ENCODE measurements at places on chromosomes 3 and 15.

DNA sequence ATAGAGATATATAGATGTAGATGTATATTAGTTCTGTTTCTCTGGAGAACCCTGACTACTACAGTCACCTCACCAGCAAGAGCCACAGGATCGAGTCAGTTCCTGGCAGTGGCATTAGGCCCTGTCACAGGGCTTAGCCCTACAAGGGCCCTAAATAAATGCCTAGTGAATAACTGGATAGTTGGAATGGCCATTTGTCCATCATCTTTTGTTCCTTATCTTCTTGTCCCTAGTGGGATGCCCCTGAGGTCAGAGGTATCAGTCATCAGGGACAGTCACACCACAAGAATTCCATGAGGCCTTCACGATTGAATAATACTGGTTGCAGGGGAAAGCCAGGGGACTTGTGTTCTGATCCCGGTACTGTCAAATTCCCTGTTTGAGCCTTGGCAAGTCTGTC, 204.9 kb upstream of the PPP2R3A start:
- no peak for DNase-seq

DNA sequence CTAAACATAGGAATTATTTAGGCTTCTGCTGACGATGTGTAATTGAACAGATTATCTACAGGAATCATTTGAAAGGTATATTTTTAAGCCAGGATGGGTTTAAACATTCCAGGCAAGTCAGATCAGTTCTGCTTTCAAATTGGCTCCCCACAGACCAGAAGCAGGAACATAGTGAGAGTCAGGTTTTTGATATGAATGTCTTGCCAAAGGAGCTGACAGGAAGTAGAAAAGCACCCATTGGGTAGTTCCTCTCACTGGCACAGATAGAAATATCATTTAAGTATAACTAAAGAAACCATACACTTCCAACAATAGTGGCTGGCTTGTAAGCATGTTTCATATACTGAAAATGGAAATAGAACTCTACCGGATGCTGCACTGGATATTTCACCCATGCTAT, 95.2 kb downstream of the CLDN1 start:
- no peak for DNase-seq

DNA sequence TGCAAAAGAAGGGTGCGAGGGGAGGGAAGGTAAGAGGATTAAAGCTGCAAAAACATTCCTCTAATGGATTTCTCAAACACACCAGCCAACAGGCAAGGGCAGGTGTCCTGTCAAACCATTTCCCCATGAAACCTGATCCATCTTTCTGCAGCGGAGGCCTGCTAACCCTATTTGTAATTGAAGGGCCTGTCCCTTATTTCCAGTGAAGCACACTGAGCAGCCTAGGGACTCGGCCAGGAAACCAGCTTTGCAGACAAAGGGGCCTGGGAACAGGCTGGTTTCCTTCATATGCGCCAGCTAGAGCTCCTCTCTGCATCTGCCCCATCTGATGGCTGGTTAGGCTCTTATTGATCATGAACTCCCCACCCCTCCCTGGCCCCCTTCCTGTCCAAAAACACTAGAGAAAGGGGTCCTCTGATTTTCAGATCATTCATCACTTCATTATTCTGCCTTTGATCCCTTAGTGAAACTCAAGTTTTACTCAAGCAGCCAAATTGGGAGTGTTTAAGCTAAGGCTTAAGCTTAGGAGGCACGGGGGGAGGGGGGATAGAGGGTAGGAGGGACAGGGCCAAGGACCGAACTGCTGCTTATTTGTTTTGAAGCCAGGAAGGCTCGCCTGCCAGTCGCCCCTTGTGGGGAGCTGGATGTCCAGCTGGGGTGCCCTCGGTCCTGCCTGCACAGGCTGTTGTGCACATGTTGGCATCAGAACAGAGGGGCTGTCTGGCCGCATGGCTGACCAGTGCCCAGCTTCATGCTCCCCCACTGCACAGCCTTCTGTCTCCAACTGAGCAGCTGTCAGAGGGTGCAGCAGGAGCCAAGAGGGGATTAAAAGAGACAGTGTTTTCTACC, 53.1 kb downstream of the BOC start:
- no peak for DNase-seq

GRCh38 chr3:104906001-104906639, 460.6 kb upstream of the ALCAM start:
- no peak for DNase-seq

GRCh38 chr3:132448216-132448961, 31.1 kb downstream of the DNAJC13 start:
- no peak for DNase-seq

DNA sequence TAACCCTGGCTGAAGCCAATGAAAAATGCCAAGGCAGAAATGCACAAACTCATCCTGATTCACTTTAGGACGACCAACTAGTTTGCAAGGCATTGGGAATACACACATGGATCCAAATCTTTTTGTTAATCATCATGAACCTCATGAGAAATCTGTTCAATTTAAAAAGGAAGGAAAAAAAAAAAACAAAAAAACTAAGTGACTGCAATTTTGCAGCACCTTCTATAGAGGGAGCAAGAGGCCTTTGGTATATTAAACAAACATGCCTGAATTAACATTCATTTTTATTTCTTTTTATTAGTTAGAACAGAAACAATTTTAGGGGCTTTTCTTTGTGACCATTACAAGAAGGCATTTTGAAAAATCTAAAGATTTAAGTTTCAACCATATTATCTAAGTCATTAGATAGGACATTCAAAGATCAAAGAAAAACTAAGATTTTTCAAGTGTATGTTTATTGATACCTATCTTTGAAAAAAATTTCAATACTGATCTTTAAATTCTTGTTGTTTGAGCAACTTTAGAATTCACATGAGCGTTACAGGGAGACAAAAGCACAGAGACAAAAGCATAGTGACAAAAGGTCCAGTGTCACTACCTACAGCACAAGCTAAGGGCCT, 182.4 kb downstream of the CBLB start:
- no peak for DNase-seq
